Activated CD8-positive, alpha-beta T cell treated with anti-CD3 and anti-CD28 coated beads for 36 hours (primary cell): ENCODE measurements at places on chromosomes 2 and 18.

- peak; percentile 57 for DNase-seq
Observed at GRCh38 chr2:176931588-176932563, 280.7 kb upstream of the HNRNPA3 start.

- DNase-seq: no peak
Observed at GRCh38 chr18:46053368-46054095, 18.5 kb downstream of the PSTPIP2 start.

DNA sequence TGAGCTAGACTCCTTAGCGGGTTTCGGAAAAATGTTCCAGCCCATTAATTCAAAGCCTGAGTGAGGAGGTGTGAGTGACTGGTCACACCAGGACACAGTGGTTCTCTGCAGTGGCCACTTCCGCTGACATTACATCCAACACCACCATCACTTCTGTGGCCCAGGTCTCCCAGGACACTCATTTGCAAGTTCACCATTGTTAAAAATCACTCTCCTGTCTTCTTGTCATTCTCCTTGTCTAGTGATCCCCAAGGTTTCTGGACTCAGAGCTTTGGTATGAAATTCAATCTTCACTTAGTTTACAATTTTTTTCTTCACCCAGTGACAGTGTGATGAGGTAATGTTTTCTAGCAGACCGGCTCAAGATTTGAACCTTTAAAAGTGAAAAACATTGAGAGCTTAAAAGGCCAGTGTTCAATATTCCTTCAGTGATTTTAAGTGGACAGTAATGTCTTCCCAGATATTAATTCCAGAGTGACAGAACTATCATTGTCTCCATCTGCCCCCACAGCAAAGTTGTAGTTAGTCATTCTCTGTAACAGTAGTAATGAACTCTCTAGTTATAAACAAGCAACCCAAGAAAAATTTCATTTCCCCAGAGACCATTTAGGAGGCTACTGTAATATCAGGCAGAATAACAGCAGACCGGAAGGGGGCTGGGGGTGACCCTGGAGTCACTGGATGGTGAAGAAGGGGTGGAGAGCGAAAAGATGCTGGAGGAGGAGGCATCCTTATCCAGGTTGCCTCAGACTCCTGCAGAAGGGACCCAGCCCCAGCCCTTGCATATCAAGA lies 164.9 kb downstream of the GFPT1 start:
- DNase-seq: no peak

- DNase-seq: no peak
Observed at GRCh38 chr18:46097431-46097800, 680 bp downstream of the ATP5F1A start.

GRCh38 chr2:44579115-44579836 lies 217.5 kb downstream of the CAMKMT start:
- DNase-seq: peak; percentile 61

DNA sequence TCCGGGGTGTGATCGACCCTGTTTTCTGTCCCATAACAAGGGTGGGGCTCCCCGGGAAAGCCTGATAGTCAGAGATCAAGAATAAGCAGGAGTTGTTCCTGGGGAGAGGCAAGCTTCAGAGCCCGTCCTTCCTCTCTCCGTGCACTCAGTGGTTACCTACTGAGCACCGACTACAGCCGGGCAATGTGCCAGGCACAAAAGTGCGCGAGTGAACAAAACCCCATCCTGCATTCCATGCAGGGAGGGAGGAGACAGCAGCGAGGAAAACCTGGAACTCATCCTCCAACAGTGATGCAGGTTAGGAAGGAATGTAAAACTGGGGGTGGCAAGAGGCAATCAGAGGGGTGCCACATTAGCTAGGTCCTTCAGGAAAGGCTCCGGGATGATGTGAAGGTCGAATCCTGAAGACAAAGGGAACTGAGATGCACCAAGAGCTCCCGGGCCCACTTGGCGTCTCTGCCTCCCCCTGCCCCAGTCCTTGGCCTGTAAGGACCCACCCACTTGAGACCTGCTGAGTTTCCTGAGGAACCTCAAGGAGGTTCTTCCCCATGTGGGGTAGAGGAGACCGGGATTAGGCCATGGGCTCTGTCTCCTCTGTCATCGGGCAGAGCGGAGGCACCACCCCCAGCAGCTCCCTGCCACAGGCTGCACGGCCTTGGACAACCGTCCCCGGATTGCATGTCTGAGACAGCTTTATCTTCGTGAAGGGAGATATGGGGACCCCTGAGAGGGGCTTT lies 198.2 kb downstream of the NDUFA10 start:
- DNase-seq: no peak

GRCh38 chr2:68108120-68108519 lies 45.3 kb upstream of the C1D start:
- DNase-seq: no peak

- DNase-seq: no peak
Observed at GRCh38 chr2:118529908-118530599, 317.4 kb downstream of the EN1 start.

GRCh38 chr2:14114275-14114674 lies 518.2 kb upstream of the LRATD1 start:
- no peak for DNase-seq

GRCh38 chr2:8847400-8847799 lies 10.0 kb upstream of the KIDINS220 start:
- no peak for DNase-seq

DNA sequence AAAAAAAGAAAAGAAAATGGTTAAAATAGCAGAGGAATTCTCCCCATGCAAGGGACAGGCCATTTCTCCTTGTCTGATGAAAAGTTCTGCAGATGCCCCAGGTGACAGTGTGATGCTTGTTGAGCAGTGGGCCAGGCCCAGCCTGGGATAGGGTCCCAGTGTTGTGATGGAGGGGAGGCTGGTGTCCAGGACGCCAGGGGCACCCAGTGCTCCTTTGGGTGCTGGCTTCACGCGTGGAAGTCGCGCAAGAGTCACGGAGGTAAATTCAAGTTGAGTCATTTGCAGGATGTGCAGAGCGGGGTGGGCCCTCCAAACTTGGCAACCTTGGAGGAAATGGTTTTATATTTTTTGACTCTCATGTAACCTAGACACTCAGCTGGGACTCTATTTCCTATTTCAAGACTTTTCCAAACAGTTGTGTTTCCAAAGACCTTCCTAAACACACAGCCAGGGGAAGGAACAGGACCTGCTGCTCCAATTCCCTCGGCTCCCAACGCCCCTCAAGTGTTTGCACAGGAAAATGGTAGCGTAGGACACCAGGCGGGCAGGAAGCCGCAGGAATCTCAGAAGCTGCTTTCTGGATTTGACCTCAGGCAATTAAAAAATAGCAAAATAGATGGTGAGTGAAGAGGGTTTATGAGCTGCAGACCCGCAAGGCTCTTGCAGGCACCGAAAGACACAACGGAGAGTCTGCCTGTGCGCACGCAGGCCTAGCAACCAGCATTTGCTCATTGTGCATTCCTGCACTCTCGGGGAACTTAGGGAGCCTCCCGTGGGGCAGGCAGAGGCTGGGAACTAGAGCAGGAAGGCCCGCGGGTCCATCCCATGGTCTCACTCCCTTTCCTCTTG lies 107.1 kb upstream of the ODC1 start:
- no peak for DNase-seq

- DNase-seq: no peak
Observed at GRCh38 chr2:240401308-240401707, 34.2 kb upstream of the GPC1 start.

GRCh38 chr18:72155327-72155726 lies 388.8 kb downstream of the CBLN2 start:
- no peak for DNase-seq

DNA sequence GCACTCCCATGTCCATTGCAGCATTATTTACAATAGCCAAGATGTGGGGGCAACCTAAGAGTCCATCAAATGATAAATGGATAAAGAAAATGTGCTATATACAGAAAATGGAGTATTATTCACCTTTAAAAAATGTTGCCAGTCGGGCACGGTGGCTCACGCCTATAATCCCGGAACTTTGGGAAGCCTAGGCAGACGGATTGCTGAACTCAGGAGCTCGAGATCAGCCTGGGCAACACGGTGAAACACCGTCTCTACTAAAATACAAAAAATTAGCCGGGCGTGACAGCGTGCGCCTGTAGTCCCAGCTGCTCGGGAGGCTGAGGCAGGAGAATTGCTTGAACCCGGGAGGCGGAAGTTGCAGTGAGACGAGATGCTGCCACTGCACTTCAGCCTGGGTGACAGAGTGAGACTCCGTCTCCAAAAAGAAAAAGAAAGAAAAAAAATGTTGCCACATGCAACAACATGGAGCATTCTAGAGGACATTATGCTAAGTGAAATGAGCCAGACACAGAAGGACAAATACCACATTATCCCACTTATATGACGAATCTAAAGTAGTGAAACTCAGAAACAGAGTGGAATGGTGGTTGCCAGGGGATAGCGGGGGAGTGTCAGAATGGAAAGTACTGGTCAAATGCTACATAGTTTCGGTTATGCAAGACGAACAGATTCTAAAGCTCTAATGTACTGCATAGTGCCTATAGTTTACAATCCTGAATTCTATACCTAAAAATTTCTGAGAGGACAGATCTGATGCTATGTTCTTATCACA lies 1385.6 kb upstream of the TMEFF2 start:
- DNase-seq: no peak

GRCh38 chr2:73503992-73504570 lies 118.4 kb downstream of the ALMS1 start:
- no peak for DNase-seq

- DNase-seq: peak; percentile 56
Observed at GRCh38 chr2:134271758-134272157, 17.9 kb downstream of the MGAT5 start.

DNA sequence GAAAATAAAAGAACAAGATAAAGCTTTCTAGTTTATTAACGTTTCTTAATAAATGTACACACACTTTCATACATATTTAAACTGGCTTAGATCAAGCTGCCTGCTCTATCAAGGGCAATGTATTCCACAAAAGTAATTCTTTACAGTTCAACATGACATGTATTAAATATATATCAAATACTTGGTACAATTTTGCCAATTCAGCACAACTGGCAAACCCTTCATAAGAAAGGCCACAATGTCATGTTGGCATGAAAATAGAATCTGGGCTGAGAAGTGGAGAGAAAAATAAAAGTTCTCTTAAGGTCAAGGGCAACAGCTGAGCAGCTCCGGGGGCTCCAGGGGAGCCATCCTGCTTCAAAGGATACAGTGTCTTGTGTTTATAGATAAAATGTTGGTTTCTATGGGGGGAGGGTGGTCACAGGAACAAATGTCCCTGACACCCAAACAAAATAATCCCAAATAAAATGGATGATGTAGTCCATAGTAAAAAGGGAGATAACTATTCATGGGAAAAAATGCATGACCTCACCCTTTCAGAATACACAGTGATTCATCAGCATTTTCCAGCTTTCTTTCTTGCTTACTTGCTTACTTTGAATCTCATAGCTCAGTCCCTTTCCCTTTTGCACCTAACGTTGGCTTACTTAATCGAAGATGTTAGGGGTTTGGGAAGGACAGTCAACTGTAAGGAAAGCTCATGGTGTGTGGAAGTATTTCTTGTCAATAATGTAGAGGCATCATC lies 494.9 kb downstream of the NYAP2 start:
- DNase-seq: no peak

DNA sequence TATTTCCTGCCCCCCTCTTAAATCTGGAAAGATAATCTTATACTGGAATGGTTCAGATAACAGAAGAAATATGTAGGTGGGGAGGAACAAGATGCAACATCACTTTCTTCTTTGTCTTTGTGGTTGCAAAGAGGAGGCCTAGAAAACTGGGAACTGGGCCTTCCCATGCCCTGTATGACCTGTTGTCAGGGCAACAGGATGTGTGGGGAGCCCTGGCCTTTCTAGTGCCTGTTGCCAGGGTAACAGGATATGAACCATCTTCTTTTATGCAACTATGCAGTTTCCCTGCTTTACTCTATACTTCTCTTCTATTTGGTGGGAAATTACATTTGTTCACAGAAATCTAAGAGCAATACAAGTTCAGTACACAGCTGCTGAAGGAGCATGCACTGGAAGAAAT lies 79.8 kb upstream of the PDE1A start:
- DNase-seq: no peak

- no peak for DNase-seq
Observed at GRCh38 chr2:172624996-172625395, 69.1 kb downstream of the PDK1 start.

GRCh38 chr2:218878486-218878885 lies 2.2 kb upstream of the WNT10A start:
- no peak for DNase-seq

DNA sequence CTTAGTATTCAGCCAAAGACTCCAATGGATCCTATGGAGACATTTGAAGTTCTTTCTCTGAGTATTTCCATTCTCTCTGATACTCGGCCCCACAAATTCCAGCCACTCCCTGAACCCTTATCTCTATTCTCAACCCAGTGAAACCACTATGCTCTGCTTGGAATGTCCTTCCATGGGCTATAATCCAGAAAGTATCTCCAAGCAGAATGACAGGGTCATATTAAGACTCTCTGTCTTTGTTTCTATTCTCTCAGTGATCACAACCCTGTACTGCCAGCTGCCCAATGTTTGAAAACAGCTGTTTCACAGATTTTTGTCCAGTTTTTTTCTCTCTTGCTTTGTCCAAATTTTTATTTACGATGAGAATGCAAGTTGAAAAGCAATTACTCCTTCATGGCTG lies 21.9 kb downstream of the CHMP3 start:
- no peak for DNase-seq

GRCh38 chr2:222290736-222291484 lies 7.9 kb downstream of the PAX3 start:
- DNase-seq: no peak

DNA sequence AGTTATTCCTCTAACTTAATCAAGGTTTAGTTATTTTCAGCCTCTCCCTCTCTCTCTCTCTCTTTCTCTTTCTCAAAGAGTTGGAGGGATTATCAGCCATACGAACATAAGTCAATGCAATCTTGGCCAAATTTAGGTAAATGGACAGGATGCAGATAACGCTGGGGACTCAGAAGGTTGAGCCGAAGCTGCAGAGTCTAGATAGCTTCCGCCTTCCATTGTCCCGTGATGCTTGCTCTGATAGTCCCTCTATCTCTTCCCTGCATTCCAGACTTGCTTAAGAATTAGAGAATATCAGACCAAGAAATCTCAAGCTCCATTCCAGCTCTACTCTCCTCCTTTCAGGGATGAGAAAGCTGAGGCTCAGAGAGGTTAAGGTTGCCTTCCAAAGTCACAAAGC lies 502.8 kb upstream of the TNP1 start:
- no peak for DNase-seq

GRCh38 chr2:189393440-189394111 lies 47.7 kb upstream of the WDR75 start:
- no peak for DNase-seq

GRCh38 chr2:174607989-174608865 lies 10.6 kb upstream of the WIPF1 start:
- peak; percentile 74 for DNase-seq

- DNase-seq: no peak
Observed at GRCh38 chr2:236793023-236794011, 223.7 kb downstream of the ACKR3 start.
